ENCODE measurements at places on chromosomes 11 and 22.

- no peak for DNase-seq
Measured at GRCh38 chr11:35076201-35077100, 62.5 kb upstream of the CD44 start.

GRCh38 chr11:64395545-64396078 is 36.6 kb downstream of the RPS6KA4 start:
- peak; percentile 7 for DNase-seq

GRCh38 chr11:3092603-3093141 is 35.4 kb upstream of the CARS1 start:
- DNase-seq: no peak

GRCh38 chr22:33909075-33909458 is 11.2 kb downstream of the LARGE1 start:
- DNase-seq: no peak

GRCh38 chr11:46353698-46354097 is 6.4 kb downstream of the DGKZ start:
- no peak for DNase-seq

DNA sequence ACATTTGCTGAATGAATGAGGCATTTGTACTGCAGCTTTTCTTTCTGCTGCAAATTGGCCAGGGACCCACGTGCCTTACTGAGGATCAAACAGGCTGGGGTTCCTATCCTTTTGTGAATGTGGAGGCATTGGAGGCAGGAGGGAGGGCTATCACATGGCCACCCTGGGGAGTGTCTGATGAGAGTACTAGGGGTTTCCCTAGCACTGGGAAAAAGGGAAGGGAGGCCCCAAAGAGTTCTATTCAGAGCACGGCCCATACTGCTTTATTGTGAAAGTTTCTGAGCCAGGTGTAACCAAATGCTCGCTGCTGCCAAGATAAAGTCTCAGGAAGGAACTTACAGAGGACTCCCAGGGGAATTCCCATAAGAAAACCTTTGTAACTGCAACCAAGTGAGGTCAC is 78.4 kb upstream of the ANO1 start:
- no peak for DNase-seq

GRCh38 chr11:103114836-103115235 is 5.6 kb downstream of the DYNC2H1 start:
- DNase-seq: no peak

Data from CD4-positive, alpha-beta T cell treated with Interferon gamma for 1 hour (primary cell).